ENCODE measurements at places on chromosomes 13 and 19.
A peak's percentile ranks its signal among the peaks of the same experiment; 100 is the strongest.

GRCh38 chr19:35223862-35224505 is 4.6 kb downstream of the FAM187B start:
- DNase-seq = no peak

DNA sequence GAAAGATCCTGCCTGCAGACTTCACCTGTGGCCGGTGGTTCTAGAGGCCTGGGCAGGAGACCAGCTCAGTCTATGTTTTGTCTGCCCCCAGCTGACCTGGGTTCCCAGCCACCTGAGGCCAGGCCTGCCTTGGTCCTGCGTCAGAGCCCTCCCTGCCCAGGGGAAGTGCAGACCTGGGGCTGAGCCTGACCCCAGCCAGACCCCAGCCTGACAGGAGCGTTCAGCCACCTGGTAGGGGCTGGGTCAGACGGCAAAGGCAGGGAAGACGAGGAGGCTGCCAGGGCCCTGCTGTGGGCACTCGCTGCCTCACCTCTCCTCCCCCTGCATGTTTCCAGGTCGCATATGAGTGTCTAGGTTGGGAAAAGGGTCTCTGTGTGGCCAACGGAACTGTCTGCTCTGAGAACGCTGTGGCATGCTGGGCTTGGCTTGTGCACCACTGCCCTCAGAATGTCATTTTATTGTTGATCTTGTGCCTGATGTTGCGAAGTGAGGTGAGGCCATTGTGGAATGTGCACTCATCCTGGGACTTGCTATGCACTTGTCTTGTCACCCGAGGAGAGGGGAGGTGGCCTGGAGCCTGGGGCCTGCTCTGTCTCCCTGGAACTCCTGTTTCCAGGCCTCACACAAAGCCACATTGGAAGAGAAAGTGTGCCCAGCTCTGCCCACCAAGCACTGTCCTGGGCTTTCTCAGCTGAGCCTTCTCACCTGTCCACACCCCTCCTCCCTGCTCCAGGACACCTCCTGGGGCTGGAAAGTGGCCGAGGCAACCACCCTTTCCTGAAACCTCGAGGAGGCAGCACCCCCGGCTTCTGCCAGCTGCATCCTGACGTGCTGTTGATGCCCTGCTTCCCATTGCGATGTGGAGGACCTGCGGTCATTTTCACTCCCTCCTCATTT is 15.2 kb upstream of the MCF2L start:
- no peak for DNase-seq

DNA sequence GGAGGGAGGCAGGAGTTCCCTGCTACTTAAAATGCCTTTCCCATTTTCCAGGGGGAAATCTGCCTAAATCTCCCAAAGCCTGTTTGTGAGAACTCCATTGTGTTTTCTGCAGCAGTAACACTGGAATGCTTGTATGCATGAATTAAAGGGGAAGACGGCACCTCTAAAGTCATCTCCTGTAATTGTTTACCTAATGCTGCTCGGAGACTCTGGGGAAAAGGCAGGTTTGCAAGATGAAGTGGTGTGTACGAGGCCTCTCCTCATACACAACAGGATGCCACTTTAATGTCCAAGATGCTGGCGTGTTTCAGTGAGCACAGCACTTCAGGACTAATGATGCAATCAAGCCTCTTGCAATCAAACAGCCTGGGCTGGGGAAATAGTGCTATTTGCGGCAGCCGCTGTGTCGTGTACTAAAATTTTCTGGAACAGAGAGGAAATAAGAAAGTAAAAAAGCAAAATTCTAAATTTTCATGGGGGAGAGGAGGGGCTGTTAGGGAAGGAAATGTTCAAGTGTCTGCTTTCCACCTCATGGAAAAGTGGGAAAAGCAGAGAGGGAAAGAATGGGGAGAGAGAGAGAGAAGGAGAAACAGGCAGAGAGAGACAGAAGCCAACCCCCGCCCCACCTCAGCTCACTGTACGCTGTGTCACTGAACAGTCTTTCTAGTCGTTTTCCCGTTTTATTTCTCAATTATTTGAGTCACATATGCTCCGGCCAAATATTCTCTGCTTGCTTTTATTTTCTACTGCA is 32.9 kb downstream of the TSHZ3 start:
- DNase-seq = no peak

DNA sequence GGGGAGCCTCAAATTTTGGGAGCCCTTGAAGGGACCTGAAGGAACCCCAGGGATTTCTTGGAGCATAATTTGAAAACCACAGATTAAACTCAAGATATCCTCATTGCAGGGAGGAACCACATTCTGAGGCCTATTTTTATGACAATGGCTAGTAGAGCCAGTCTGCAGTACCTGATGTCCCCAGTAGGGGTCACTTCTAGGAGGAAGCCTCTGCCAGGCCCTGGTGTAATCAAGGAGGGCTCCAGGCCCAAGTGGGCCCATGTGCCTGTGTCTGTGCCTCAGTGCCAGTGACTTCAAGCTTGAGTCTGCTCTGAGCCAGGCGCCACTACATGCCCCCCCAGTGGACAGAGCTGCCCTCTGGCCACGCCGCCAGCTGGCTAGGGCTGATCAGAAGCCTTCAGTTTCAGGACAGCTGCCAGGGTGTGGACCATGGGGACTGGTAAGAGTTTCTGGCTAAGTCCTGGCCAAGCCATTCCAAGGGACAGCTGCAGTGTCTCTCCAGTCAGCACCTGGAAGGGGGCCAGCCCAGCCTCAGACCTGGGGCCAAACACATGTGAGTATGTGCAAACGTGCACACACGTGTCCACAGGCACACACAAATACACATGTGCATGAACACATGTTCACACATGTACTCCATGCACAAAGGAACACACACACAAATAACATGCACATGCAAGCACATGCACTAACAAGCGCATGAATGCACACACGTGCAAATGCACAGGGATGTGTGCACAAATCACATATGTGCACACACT is 20.5 kb upstream of the SLC7A10 start:
- DNase-seq = no peak

DNA sequence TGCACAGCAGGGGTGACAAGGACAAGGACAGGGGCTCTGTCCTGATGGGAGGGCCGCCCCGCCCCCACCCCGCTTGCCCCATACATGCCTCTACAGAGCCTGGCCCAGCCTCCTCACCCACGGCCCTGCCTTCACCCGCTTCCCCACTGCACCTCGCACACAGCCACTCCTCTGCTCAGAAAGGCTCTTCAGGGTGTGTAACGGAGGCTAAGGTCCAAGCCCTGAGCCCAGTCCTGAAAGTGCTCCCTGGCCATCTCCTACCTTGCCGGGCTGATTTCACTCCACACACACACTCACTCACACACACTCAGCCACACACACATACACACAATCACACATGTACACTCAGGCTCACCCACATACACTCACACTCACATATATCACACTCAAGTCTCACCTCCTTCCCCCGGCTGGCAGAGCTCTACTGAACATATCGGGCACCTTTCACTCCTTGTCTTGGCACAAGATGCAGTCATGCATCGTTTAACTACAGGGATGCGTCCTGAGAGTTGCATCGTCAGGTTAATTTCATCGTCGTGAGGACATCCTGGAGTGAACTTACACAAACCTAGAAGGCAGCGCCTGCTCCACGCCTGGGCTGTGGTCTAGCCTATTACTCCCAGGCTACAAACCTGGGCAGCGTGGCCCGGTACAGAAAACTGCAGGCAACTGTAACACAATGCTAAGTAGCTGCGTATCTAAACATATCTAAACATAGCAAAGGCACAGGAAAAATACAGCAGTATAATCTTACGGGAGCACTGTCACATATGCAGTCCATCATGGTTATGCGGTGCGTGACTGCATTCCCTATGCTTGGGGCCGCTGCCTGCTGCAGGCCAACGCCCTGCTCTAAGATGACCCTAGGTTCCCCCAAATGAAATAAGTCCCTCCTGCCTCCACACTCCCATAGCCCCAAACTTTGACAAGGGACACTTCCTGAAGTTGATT is 13.1 kb downstream of the EPS15L1 start:
- no peak for DNase-seq

DNA sequence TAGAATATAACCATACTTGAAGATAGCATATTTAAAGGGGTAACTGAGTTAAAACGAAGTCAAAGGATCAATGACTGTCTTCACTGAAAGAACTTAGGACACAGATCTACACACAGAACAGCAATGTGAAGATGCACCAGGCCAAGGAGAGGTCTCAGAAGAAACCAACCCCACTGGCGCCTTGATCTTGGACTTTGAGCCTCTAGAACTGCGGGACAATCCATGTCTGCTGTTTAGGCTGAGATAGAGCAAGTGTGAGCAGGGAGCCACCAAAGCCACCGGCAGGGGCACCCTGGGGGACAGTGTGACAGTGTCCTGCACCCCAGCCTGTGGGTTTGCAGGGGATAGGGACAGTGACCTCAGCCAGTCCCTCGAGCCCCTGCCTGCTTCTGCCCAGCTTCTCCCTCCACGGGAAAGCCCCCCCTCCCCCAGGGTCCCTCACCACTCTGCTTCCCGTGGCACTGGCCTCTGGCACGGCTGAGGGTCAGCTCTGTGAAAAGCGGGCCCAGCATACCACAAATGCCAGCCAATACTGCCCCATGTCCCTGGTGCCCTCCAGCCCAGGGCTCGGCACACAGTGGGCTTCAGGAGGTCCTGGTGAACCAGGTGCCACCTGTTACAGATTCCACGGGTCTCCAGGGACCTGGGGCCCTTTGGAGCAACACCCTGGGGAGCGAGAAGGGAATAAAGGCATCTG is 40.8 kb downstream of the KLF2 start:
- DNase-seq = no peak

DNA sequence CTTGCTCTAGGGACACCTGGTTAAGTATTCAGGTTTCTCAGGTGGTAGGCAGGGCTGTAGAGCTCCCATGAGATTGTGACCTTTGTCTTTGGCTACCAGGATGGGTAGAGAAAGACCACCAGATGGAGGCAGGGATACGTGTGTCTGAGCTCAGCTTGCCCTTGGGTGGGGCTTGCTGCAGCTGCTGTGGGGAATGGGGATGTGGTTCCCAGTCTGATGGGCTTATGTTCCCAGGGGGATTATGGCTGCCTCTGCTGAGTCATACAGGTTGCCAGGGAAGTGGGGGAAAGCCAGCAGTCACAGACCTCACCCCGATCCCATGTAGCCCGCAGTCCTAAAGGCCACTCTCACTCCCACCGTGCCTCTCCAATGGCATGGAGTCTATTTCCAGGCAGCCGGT is 659.9 kb upstream of the KLF12 start:
- no peak for DNase-seq

DNA sequence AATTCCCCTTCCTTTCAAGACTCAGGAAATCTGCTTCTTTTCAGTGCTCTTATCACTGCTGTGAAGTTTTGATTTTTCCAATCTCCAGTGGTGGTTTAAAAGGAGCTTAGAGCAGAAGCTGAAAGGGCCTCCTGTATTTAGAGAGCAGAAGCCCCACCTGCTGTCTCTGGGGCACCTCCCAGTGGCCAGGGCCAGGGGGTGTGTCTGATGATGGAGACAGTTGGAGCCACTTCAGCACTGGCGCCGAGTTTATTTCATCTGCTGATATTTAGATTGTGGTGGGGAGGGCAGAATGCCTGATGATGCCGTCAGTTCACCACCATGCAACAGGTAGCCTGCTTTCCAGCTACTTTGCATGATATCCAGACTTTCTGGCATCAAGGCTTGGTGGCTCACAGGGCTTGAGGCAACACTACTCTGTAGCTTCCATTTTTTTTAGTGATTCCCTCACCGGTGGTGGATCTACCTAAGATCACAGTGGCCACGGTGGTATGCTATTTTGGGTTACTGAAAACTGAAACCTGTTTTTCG is 371.9 kb downstream of the KCNRG start:
- peak; percentile 4 for DNase-seq

- DNase-seq = no peak
Observed at GRCh38 chr13:60043262-60043661, 120.5 kb downstream of the DIAPH3 start.

GRCh38 chr19:35462476-35462953 is 14.5 kb downstream of the FFAR2 start:
- peak; percentile 43 for DNase-seq

- DNase-seq = no peak
Observed at GRCh38 chr13:34064456-34065205, 246.7 kb downstream of the RFC3 start.

GRCh38 chr13:34867590-34867989 is 74.5 kb upstream of the NBEA start:
- no peak for DNase-seq

DNA sequence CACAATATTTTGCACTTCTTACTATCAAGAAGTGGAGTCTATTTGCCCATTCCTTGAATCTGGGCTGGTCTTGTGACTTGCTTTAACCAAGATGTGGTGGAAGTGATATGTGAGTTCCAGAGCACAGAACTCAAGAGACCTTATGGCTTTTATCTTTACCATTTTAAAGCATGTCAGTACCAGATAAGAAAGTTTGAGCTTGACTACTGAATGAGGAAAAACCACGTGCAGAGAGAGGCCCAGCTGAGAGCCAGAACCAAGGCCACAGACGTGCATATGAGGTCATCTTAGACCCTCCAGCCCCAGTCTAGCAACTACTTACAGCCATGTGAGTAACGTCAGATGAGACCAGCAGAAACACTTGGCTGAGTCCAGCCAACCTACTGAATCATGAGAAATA is 6.3 kb upstream of the CDK8 start:
- DNase-seq = no peak

DNA sequence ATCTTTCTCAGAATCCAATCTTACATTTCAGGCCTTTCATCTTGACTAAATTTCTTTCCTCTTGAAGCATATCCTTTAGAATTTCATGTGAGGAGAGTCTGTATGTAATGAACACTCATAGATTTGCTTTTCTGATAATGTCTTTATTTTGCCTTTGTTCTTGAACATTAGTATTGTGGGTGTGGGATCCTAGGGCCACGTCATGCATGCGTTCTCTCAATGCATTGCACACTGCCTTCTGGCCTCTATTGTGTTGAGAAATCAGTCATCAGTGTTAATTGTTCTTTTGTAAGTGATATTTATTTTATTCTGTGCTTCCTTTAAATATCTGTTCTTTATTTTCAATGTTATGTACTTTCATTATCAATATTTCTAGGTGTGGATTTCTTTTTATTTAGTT is 364.9 kb downstream of the OXGR1 start:
- no peak for DNase-seq

DNA sequence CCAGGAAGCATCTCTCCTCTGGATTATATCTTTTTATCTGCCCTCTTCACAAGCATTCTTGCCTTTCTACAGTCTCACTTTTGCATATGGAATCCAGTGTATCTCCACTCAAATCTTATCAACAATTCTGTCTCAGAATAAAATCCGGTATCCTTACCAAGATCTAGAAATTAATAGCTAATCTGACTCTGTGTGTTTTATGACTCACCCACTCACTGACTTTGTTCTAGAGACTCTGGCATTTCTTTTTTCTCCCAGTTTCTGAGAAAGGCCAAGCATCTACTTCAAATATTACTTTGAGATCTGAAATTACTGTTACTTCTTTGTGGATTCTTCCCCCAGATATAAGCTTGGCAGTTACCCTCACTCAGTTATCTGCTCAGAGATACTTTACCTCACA is 913.5 kb upstream of the ATXN8OS start:
- DNase-seq = no peak

- peak; percentile 44 for DNase-seq
Observed at GRCh38 chr19:9673912-9674662, 813 bp downstream of the ZNF562 start.

GRCh38 chr19:11152318-11153062 is 3.1 kb downstream of the SPC24 start:
- no peak for DNase-seq

GRCh38 chr13:26052337-26052736 is 521 bp upstream of the SHISA2 start:
- DNase-seq = no peak

Data from T-helper 2 cell (primary cell).